ENCODE measurements at places on chromosomes 13 and 19.

- no peak for DNase-seq
These were observed 75.7 kb upstream of the SGCG start for GRCh38 chr13:23105051-23105450.

DNA sequence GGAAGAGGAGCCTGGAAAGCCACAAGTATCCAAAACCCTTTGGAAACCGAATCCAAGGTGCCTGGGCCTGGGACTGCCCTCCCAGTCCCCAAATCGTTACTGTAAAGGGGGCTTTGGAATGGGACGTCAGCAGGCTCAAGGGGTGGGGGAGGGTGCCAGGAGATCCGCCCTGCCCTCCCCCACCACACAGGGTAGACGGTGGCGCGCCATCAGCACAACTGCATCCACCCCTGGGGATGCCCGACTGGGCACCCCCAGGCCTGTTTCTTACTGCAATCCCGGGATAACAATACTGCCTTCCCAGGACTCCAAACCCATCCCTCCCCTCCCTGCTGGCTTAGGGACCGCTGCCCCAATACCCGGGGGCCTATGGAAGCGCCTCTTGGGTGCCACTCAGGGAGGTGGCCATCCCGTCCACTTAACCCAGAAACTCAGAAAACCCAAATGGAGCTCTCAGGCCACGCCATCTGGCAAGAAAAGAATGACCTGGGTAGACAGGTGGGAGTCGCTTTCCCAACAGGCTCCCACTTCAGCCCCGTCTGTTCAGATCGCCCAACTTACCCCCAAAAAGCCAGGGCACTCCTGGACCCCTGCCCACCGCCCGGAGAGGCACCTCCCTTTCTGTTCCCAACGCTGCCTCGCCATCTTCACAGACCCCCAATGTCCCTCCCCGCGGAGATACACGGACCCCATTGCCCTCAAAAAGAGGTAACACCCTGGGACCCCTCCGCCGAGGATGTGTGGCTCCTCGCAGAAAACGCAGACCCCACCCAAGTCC is 2.4 kb downstream of the KLF16 start:
- no peak for DNase-seq

DNA sequence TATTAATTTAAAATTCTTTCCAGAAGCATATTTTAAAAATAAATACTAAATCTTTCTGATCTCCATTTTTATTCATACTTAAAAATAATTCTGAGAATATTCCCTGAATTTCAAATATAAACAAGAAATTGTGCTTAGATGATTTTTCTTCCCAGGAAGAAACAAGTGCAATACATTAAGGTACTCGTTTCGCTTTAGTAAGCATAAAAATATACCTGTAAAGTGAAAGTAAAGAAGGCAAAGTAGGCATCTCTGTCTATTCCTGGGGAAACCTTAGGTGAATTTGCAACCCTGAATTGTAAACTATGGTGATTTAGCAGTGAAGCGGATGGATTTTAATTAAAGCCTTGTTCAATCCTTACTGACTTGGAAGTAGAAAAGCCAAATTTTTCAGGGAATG is 354.2 kb downstream of the DIAPH3 start:
- no peak for DNase-seq

DNA sequence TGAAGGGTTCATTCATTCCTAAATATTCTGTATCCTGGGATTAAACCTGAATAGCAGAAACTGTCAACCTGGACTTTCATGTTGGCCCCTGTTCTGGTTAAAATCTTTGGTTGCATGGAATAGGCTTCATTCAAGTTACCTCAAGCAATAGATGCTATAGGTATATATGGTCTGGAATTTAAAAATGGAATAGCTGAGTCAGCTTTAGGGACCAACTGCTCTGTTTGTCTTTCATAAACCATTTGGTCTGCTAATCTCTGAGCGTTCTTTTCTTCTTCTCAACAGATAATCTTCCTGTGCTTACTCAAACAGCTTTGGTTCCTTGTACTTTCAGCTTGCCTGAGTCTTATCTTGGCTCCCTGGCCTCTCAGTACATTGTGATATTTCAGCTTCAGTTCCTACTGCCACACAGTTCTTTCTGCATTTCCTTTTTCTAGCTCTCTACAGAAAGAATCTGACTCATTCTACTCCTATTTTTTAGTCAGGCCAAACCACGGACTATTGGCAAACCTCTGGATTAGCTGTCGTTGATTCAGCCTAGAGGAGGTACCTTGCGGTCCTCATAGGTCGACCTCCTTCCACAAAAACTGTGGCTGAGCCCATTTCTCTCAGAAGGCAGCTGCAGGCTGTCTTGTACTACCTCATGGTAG is 35.9 kb upstream of the MAB21L1 start:
- no peak for DNase-seq

GRCh38 chr19:17447704-17448130 is 751 bp downstream of the TMEM221 start:
- no peak for DNase-seq

DNA sequence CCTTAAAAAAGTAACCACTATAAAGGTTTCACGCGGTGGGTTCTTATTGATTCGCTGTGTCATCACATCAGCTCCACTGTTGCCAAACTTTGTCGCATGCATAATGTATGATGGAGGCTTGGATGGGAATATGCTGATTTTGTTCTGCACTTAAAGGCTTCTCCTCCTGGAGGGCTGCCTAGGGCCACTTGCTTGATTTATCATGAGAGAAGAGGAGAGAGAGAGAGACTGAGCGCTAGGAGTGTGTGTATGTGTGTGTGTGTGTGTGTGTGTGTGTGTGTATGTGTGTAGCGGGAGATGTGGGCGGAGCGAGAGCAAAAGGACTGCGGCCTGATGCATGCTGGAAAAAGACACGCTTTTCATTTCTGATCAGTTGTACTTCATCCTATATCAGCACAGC is 30.6 kb downstream of the FGF9 start:
- no peak for DNase-seq

DNA sequence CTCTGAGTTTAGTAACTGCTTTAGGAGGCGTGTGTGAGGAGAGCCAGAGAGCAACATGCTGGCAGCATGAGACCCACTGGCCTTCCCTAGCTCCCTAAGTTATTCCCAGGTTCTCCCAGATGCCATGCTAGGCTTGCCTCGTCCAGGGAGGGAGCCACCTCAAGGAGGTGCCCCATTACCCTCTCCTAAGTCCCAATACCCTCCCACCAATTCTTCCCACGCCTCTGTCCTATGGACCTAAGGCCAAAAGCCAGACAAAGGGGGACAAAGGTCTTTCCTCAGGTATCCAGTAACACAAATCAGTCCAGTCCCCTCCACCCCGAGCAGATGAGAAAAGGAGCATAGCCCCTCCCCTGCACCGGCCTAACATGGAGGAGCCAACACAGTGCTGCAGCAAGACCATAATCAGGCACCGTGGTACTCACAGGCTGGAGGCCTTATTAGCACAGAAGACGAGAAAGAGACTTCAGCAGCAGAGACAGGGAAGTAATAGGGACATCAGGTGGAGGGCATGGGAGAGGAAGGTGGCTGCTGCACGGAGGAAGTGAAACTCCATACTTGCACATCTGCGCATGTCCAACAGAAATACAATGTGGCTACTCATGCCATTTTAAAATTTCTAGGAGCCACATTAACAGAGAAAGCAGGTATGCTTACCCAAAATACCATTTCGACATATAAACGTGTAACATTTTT is 46.3 kb downstream of the BRD4 start:
- peak; percentile 62 for DNase-seq

GRCh38 chr19:48634036-48634342 is 3.2 kb downstream of the DBP start:
- DNase-seq: no peak

DNA sequence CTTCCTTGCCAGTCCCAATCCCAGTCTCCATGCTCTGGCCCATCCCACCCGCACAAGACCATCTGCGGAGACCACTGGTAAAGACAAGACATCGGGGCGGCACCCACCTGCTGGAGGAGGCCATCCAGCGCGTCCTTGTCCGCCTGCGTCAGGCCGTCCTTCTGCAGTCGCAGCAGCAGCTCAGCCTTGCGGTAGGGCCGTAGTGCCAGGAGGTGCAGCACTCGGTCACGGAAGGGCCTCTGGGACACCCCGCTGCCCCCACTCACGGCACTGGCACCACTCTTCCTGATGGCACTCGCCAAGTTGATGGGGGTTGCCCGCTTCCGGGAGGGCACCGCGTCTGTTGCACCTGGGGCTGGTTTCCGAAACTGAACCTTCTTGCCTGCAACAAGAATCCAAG is 23.5 kb upstream of the ISYNA1 start:
- no peak for DNase-seq

GRCh38 chr13:102597029-102597961 is 509 bp downstream of the TPP2 start:
- DNase-seq: peak; percentile 57

GRCh38 chr13:99922631-99923404 is 48.7 kb downstream of the ZIC5 start:
- DNase-seq: no peak

GRCh38 chr13:30787738-30788525 is 52.6 kb downstream of the ALOX5AP start:
- no peak for DNase-seq

All from MM.1S (cell line).